ENCODE measurements at places on chromosomes 1 and 21. TPM values are rescaled to one million over a fixed set of nuclear protein-coding genes. Genes with fewer than 3 reads are reported as not detected.

GRCh38 chr1:101115112-101115511 lies 89.5 kb upstream of the DPH5 start:
- no peak for DNase-seq

- DNase-seq, result no peak
These were observed 58.9 kb upstream of the KIF26B start for GRCh38 chr1:245095903-245096302.

DNA sequence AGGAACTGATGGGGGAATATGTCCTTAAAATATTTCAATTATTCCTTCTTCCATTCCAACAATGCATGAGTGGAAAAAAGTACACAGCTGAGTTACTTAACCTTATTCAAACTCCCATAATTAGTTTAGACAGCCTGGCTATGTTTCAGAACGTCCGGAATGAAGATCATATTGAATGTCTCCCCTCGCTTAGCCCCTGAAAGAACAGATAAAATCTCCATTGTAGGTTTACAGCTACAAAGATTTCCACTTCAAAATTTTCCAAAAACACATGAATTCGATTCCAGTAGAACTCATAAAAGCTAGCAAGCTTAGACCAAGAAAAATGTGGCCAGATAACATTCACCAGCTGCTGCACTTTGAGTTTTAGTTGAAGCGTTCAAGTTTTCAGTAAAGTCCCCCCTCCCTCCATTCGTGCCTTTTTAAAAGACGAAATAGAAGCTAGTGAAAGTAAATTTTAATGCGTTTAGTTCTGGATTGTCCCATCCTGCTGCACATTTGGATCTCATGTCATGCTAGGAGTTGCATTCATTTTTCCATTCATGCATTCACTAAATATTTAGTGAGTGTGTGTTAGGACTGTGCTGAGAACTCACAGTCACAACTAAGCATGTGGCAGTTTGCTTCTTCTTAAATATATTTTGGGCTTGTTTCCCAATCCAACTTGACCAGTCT lies 29.4 kb upstream of the SSX2IP start:
- no peak for DNase-seq

DNA sequence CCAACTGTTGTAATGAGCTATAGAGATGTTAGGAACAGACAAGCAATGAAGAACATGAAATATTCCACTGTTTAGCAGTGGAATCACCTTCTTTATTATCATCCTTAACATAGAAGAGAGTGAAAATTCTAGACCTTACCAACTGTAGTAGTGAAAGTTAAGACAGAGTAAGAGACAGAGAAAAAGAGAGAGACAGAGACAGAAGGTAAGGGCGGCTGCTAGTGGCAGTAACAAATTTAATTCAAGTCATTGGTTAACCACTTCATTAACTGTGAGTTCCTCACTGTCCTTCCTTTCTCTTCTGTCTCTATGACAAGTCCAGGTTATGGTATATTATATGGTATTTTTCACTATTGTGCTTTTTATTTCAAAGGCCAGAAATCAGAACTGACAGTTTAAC lies 355.7 kb upstream of the ESRRG start:
- no peak for DNase-seq

DNA sequence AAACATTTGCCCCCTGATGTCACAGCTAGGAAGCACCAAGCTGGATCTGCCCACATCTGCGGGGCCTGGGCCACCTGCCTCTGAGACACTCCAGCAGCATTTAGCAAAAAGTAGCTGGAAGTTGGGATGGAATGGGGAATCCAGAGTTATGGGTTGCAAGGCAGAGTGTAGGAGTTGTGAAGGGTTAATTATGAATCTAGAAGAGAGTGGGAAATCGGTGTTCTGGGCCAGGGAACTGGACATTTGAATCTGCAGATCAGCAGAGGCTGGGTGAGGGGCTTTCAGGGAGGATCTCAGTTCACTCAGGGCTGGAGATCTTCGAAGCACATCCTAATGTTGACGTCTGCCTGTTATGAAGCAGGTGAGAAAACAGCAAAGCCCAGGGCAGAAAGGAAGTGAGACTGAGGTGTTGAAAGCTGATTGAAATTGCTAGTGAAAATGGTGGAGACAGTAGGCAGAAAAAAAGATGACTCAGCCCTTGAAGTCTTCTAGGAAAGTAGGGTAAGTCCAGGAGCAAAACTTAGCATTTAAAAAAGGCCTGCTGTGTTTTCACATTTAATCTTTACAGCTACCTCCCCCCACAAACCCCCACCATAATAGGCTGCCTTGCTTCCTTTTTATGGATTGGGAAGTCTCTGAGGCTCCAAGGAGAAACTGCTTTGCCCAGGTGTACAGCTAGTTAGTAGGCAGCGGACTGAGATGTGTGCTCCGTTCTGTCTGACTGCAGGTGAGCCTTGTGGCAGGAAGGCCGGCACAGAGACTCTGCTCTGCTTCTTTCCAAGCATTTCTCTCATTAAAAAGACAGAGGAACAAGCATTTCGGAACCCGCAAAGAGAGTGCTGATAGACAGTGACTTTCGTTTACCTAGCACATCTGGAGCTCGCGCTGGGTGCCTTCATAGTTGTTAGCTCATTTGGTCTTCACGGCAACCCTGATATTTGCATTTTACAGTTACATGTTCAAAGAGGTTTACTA lies 7.2 kb downstream of the VANGL1 start:
- DNase-seq, result no peak

GRCh38 chr21:42461881-42462877 lies 33.8 kb downstream of the RSPH1 start:
- no peak for DNase-seq

DNA sequence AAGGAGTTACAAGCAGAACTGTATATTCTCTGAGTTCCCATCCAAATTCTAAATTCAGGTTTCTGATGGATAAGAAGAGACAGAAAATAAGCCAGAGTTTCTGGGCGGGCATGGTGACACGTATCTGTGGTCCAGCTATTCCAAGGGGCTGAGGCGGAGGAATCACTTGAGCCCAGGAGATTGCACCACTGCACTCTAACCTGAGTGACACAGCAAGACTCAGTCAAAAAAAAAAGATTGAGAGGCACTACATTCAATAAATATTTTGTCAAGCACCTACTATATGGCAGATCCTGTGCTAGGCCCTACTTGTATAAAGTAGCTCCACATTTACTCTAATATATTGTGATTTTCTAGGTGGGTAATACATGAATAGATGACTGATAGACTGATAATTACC lies 6.4 kb upstream of the FRRS1 start:
- DNase-seq, result no peak

DNA sequence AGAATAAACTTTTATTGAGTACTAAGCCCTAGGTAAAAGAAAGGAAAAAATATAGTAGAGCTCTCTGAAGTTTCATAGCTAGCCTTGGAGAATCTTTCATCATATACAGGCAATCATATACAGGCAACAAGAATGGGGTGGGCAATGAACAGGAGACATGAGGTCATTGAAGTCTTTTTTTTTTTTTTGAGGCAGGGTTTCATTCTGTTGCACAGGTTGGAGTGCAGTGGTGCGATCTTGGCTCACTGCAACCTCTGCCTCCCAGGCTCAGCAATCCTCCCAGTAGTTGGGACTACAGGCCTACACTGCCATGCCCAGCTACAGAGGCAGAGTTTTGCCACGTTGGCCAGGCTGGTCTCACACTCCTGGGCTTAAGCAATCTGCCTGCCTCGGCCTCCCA lies 22.1 kb downstream of the RUSC1 start:
- DNase-seq, result no peak

DNA sequence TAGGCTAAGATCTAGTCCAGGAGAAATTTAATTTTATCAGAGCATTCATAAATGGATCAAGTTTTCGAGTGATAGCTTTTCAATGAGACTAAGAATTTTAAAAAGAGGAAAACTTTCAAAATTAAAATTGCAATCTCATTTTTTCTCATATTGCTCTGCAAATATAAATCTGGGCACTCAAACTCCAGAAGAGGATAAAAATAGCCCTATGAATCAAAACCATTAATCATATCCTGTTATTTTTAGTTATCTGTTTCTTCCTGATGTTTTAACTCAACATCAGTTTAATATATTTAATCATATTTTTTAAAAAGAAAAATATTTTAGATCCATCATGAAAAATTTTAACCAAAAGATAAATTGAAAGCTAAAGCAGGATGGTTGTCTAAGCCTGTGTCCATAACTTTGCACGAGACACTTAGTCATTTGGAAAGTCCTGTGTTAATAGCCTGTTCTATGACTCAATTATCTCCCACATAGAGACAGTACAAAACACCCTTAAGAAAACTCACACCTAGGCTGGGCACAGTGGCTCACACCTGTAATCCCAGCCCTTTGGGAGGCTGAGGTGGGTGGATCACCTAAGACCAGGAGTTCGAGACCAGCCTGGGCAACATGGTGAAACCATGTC lies 17.1 kb upstream of the PRRC2C start:
- no peak for DNase-seq

- no peak for DNase-seq
These were observed 3.4 kb downstream of the UQCRHL start for GRCh38 chr1:15804060-15804459.

DNA sequence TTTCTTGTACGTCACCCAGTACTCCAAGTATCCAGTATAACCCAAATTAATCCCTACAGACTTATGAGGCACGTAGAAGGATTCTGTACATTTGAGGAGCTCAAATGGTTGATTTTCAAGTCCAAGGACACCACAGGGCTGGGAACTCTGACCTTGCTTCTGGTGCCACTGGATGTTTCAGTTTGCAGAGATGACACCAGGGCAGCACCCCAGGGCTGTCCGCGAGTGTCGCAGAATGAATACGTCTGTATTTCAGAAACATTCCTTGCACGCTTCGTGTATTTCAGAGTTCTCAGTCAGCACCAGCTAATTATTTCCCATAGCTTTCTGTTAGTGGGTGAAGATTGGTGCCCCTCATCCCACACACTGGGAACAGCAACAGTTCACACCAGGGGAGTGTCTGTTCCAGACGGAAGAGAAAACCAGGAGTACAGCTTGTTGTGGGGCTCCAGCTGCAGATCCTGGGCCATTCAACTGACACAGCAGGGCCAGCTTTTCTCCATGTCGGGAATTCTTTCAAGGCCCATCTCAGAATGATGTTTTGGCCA lies 159.2 kb downstream of the RHOU start:
- no peak for DNase-seq

- peak; percentile 57 for DNase-seq
These were observed 68.1 kb downstream of the RPS6KA1 start for GRCh38 chr1:26597629-26598039.

GRCh38 chr1:156880473-156880872 lies 13.0 kb upstream of the PEAR1 start:
- DNase-seq, result no peak

GRCh38 chr1:170461762-170462384 lies 70.1 kb upstream of the GORAB start:
- no peak for DNase-seq

DNA sequence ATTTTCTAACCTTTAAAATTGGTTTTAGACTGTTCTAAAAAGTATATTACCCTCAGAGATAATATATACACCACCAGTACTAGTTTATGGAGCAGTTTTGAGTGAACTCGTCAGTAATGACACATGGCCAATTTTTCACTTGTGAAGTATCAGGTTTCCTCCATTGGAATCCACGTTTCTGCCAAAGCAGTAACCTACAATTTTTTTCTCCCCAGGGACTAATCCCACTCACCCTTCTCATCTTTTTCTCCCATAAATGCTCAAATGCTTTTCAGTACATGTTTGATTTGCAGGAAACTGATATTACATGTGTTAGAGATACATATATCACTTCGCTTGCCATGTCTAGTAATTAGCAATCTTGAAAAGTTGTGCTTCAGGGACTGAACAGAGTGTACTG lies 94.1 kb downstream of the COL24A1 start:
- no peak for DNase-seq

- no peak for DNase-seq
These were observed 81.3 kb upstream of the DUSP10 start for GRCh38 chr1:221823149-221823548.

GRCh38 chr1:26328597-26328996 lies 10.8 kb downstream of the CD52 start:
- no peak for DNase-seq

GRCh38 chr1:200311256-200311655 lies 98.6 kb downstream of the ZNF281 start:
- no peak for DNase-seq

DNA sequence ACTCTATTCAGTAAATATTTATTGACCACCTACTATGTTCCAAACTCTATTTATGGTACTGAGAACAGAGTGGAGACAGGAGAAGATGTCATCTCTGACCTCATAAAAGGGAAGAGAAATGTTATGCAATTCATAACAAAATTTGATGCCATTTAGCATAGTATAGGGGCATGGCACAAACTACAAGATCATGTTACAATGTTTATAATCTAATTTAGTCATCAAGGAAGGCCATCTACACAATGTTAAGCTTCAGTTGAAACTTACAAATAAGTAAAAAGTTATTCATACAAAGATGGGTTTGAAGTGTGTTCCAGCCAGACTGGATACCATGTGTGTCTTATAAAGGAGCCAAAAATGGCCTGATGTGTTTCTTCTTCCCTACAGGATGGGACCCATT lies 146.8 kb upstream of the CHRM3 start:
- no peak for DNase-seq

DNA sequence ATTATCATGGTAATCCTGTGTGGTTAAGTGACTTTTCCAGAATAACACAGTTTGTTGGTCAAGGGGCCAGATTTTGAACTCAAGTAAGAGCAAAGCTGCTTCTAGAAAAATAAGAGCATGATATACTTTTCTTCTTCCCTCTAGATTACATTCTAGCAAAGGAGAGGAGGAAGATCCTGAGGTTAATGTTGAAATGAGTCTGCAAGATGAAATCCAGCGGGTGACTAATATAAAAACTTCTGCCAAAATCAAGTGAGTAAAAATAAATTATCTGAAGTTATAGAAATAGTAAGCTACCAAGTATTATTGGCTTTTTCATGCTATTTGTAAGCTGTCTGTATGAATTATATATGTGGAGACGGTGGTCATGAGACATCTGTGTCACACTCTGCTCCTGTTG lies 12.8 kb downstream of the WDR3 start:
- no peak for DNase-seq

GRCh38 chr1:238439511-238439910 lies 548.8 kb upstream of the ZP4 start:
- no peak for DNase-seq

TMEM125 gene
- total RNA-seq, result not detected

NEGR1 gene
- 0.38 TPM for total RNA-seq

CAPN8 gene
- total RNA-seq, result not detected

C1orf167 gene
- not detected for total RNA-seq

All from SJSA1 (cell line).